AG09319 (cell line): ENCODE measurements at places on chromosomes 1 and 21.

DNA sequence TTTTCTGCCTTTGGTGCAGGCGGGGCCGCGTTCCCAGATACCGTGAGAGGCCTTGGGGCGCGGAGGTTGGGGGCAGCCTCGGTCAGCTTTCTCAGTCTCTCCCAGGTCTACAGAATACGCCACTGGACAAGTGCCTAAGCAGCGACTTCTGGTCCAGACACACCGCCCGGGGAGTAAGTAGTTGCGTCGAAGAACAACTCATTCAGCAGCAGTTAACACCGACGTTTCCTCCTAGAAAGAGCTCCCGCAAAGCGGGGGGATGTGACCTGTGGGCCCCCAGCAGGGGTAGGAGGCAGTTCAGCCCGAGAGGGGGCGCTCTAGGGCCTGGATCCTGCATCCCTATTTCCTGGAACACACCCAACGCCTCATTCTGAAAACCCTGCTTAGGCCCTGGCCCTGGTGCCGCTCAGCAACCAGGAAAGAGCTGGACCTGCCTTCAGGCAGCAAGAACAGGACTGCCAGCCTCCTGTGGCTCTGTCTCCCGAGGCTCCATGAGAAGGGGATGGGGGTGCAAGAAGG, 6.5 kb upstream of the BARHL2 start:
- no peak for DNase-seq

DNA sequence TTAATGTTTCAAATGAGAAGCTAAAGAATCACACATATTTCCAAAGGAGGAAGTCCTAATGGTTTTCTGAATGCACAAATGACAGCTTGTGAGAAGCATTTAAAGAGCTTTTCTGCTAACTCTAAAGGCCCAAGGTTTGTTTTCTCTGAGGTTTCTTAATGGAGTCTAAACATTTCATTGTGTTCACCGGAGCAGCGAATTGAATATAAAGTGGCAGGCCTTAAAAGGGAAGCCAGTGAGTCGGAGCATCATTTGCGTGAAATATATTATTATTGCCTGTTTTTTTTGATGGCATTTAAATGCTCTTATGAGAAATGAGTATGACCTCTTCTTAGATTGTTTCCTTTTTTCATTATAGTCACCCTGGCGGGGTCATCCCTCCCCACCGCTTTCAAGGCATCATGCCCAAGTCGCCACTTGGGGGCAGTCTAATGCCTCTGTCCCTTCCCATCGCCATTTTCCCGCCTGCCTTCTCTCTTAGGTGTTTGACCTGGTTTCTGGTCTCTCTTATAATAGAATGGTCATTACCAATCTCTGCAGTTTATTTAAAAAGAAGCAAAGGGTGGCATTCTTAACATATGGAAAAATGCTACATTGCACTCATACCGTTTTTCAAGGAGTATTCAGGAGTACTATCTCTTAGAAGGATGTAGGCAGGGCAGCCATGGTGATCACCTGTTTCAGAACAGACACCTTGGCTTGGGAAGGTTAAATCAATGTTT, 25.3 kb upstream of the OVAAL start:
- no peak for DNase-seq

GRCh38 chr1:228417061-228417460, 400 bp upstream of the TRIM17 start:
- no peak for DNase-seq

DNA sequence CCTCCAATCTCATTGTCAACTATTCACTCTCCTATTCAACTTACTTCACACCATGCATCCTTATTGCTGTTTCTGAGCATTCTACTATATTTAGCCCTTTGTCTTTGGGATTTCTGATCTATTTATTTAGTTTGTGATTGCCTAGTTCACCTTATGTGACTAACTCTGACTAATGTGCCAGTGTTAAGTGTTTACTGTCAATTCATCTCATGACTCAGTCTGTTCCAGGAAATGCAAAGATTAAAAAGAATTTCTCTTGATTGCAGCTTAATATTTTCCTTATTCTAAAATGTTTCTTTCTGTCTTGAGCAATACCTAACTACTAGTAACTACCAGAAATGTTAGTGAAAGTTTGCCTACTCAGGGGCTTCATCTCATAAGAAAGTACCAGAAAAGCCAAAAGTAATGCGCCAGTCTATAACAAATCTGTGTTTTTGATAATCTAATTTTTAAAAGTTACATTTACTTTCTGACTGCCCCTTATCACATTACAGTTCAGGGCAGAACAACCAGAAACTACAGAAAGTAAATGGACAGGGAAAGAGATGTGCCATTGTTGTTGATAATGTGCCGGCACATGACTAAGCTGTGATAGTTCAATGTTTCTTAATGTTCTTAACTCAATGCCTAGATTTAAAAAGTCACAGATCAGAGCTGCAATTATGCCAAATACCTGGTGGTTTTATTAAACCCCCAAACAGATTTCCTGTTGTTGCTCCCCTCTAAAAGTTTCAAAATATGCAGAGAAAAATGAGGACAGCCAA, 556.5 kb downstream of the PTBP2 start:
- DNase-seq, result peak; percentile 54

DNA sequence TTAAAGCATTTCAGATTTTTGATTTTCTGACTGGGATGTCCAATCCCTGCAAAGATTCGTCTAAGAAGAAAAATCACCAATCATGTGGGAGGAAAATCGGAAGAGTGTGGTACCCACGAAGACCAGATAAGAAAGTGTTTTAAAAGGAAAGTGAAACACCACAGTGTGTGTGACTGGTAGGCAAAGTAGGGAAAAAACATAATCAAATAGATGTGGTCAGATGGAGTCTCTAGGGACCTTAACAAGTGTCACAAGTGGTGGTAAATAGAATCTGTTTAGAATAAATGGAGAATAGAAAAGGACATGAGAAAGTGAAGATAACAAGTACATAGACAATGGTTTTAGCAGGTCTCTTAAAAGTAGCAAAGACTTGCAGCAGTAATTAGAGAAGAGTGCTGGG, 154.6 kb downstream of the SLC30A10 start:
- no peak for DNase-seq

DNA sequence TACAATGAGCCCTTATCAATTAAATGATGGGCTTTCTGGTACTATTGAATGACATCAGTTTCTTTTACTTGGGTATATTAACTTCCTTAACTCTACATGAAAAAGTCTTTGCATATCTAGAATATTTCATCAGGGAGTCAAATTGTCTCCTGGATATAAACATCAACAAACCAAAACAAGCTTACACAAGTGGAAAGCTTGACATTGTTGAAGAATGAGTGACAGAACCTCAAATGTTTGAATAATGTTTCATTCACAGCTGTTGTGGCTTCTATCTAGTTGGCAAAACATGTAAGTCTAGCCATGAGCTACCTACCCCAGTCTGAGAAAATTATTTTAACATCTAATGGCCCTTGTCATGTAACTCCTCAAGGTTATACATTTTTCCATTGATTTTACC, 604.8 kb upstream of the ADAMTS5 start:
- DNase-seq, result peak; percentile 18
